Aorta (tissue), 5 donors: ENCODE measurements at places on chromosomes 2 and 18. TPM values are rescaled to one million over a fixed set of nuclear protein-coding genes. Genes with fewer than 3 reads are reported as not detected.
A peak's percentile ranks its signal among the peaks of the same experiment; 100 is the strongest.

DNA sequence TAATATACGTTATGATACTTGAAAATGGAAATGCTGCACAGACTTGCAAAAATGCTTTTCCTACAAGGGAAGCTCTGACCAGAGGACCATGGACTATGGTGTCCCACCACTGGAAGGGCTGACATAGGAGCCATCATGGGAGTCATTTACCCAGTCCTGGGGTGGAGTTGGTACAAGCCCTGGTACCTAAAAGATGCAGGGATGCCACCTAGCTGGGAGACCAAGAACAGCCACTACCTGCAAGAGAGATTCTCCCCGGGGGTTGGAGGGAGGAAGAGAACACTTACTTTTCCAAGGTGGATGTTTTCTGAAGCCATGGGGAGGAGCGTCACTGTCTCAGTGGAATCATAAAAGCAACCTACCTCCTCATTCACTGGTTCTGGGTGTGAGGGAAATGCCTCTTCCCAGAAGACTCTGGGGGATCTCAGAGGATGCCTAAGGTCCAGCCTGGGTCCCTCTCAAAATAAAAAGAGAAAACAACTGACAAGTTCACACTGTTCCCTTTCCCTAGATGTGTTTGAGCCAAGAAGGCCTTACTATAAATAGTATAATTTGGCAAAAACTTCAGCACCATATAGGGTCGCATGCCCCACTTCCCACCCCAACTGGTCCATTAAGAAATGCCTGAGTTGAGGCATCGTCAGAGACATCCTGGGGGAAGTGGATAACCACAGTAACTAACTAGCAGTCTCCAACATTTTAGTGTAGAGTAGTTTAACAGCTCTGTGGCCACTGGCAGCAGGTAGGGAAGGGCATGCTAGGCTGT lies 39.9 kb downstream of the REEP1 start:
- no peak for DNase-seq

GRCh38 chr18:48878471-48878870 lies 72.3 kb downstream of the SMAD7 start:
- peak; percentile 62 for DNase-seq

DNA sequence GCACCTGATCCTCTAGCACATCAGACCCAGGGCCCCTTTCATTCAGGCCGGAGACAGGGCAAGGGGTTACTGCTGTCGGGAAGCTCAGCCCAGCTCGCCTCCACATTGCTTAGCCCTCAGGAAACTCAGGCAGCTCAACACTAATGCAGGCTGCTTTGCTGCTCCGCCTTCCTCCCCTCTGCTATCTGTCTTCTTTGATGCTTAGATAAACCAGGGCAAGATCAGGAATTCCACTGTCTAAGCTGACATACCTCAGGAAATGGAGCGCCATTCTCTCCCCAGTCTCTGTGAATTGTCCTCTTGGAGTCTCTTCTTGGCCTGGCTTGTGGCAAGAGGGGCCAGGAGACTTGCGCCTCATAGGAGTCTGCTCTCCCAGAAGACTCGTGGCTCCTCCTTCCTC lies 25.5 kb upstream of the EXOC6B start:
- no peak for DNase-seq

DNA sequence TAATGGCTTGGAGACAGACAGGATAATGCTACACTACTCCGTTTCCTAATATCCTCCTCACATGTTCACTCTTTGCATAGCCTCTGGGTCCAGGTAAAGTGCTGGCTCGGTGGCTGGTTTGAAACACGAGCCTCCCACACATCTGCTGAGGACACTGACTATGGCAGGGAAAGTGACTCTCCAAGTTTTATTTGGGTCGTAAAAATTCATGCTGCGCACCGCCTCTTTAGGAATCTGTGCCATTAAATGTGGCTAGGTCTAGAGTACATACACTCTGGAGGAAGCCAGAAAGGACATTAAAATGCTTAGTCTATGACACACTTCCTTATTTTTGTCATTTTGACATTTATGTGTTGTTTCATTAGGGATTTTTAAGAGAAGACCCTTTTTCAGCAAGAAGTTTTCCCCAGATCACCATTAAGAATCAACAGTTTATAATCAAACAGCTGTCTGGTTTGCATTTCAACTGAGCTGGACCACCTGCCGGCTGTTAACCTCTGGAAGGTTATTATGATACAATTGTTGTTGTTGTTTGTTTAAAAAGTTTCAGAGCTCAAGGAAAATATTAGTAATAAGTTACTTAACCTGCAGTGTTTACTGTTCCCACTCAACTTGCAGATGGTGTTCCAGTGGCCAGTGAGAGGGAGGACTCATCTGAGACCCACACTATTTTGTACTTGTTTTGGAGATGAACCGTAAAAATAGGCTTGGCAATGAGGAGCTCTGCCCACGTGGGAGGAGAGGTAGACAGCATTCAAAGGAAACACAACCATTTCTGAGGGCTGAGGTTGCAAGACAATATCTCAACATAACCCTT lies 443.3 kb upstream of the MEIS1 start:
- DNase-seq = no peak

DNA sequence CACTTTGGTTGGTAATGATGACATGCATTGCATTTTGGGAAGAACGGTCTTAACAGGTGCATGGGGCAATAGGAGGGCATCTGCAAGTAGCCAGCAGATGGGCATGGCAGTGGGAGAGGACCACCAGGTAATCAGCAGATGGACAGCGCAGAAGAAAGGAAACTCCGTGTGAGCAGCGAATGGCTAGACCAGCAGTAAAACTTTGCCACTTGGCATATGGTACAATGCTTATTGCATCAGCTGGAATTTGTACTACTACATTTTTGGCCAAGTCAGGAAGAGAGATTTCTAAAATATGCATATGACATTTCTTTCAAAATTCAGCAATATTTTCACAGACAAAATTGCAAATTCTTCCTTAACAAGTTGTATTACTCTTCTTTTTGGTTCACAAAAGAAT lies 768.5 kb downstream of the LRP1B start:
- DNase-seq = no peak

- DNase-seq = no peak
These were observed 140.4 kb upstream of the RNF152 start for GRCh38 chr18:62033207-62033606.

- no peak for DNase-seq
These were observed 173.2 kb downstream of the MYO3B start for GRCh38 chr2:170350929-170351826.

GRCh38 chr2:54613386-54613785 lies 110.1 kb upstream of the EML6 start:
- DNase-seq = no peak

DNA sequence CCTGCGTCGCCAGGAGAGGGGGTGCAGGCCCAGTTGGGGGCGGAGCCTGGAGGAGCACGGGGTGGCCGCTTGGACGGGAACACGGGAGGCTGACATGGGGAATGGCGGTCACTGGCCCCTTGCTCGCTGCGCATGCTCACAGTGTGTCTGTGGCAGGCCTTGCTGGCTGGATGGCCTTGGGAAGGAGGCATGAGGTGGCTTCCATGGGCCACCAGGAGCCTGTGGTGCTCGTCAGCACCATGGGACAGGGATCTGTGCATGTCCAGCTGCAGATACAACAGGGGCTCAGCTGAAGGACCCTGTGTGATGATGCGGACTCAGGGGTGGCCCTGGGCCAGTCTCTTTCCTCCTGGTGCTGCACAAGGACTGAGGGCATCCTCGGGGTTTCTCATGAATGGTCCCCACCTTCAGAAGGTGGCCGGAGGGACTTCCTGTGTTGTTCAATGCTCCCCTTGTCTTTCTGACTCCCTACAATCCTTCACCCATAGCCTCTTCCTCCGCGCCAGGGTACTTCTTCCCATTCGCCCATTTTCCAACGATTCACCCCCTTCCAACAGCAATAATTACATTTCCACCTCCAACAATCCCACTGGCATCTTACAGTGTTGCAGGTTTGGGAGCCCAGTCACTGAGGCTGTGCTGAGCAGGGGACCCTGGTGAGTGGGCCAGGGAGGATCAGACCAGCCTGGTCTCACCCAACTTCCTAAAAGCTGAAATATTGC lies 3.4 kb upstream of the SP140L start:
- no peak for DNase-seq

The ALPG gene
- not detected for total RNA-seq

The IL1RN gene
- total RNA-seq = 6.0 TPM

The ESPNL gene
- not detected for total RNA-seq

The BOLL gene
- not detected for total RNA-seq

The CRYBA2 gene
- total RNA-seq = not detected
